ENCODE measurements at places on chromosomes 7 and 10. TPM values are rescaled to one million over a fixed set of nuclear protein-coding genes. Genes with fewer than 3 reads are reported as not detected.

GRCh38 chr10:88687853-88688467, 18.1 kb upstream of the LIPK start:
- H3K4me3 ChIP-seq = no peak overlapping the region
- no peak overlapping the region for H3K27ac ChIP-seq
- no peaks in the 10 kb centered on the region for H3K4me1 ChIP-seq

DNA sequence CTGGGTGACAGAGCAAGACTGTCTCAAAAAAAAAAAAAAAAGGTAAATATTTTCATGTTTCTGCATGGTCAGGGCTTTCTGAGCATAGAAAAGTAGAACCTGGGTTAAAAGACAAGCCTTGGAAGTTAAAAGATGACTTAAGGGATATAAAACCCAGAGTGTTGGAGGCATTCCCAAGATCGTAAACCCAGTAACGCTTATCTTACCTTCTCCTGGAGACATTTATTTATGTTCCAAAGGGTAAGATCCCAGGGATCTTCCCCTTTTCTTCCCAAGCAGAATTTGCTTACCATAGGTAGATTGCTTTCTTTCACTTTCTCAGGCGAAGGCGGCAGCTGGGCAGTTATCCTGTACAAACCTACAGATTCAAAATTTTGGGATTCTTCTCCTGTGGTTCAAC, 22.2 kb downstream of the SUGCT start:
- no peak overlapping the region for H3K4me3 ChIP-seq
- no peaks in the 10 kb centered on the region for H3K27me3 ChIP-seq
- H3K27ac ChIP-seq = no peak overlapping the region
- H3K36me3 ChIP-seq = no peaks in the 10 kb centered on the region
- H3K4me1 ChIP-seq = no peaks in the 10 kb centered on the region

DNA sequence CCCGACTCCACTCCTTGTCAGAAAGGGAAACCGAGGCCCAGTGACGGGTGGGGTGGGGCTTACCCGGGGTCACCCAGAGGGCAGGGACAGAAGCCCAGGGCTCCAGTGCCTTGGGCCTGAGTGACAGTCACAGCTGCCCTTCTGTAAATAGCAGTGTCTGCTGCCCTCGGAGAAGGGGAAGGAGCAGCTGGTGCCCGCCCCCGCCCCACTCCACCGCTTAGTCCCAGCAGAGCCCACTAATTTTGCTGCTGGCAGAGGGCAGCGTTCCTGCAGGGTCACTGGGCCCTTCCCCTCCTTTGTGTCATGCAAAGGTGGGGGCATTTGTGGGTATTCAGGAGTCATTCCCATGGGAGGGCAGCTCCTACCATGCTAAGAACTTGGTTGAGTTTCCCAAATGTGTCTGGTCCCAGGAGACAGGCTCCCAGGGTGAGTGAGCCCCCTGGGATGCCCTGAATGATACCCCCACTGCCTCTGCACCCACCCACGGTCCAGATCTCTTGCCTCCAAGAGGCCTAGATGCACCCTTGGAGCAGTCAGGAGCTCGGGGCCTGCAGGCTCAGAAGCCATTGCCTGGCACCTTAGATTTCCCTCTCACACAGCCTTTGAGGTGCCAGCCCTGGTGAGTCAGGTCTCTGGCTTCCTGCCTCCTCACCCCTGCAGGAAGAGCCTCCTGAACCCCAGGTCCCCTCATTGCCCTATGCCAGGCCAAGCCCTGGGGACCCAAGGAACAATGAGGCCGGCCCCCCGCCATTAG, 17.2 kb downstream of the SH2B2 start:
- no peak for DNase-seq
- no peak overlapping the region for H3K27ac ChIP-seq
- H3K27me3 ChIP-seq = no peaks in the 10 kb centered on the region
- H3K4me3 ChIP-seq = no peak overlapping the region
- no peaks in the 10 kb centered on the region for H3K36me3 ChIP-seq

The RAMP3 gene
- total RNA-seq = not detected

GRCh38 chr10:77391605-77392235, 245.9 kb downstream of the KCNMA1 start:
- DNase-seq = peak; percentile 88
- H3K27me3 ChIP-seq = peaks cover 5% of the 10 kb centered on the region
- H3K36me3 ChIP-seq = no peaks in the 10 kb centered on the region
- peak overlapping the region; percentile 81 for H3K4me3 ChIP-seq
- peak overlapping the region; percentile 85 for H3K27ac ChIP-seq
- H3K4me1 ChIP-seq = peaks cover 97% of the 10 kb centered on the region
